ENCODE measurements at places on chromosomes 1 and 21.

GRCh38 chr1:61322769-61323168 is 240.4 kb downstream of the NFIA start:
- DNase-seq, result no peak

GRCh38 chr1:2179283-2180013 is 15.1 kb downstream of the FAAP20 start:
- DNase-seq, result no peak

- no peak for DNase-seq
Observed at GRCh38 chr1:32536764-32537163, 2.5 kb upstream of the ZBTB8A start.

- no peak for DNase-seq
Observed at GRCh38 chr1:165954940-165955339, 127.5 kb downstream of the UCK2 start.

DNA sequence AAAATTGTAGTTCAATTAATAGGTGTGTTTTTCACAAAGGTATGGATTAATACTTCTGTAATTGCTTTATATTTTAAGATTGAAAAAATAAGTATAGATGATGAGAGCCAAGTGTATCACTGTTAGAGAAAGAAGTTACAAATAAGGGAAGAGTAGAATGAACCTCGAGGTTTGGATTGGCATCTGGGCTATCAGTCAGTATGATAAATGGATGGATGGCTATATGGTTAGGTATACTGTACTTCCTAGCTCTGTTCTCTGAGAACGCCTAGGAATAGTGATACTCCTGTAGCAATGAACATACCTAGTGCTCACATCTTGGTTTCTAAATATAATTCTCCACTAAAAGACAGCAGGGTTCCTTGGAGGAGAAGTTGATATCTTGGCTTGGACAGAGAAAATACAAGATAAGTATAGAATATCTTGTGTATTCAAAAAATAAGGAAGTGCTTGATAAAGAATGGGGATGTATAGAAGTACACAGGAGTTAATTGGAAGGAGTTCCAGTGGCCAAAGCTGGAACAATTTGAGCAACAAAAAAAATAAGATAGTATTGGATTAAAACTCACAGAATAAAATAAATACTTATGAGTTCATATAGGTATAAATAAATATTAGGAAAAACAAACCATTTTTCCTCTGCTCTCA is 12.4 kb downstream of the IPO9 start:
- no peak for DNase-seq

DNA sequence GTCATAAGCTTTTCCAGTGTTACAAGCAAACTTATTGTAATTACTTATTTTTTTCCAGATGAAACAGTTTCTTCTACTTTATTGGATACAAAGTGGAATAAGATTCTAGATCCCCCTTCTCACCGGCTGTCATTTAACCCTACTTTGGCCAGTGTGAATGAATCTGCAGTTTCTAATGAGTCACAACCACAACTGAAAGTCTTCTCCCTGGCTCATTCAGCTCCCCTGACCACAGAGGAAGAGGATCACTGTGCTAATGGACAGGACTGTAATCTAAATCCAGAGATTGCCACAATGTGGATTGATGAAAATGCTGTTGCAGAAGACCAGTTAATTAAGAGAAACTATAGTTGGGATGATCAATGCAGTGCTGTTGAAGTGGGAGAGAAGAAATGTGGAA is 95.5 kb downstream of the ZFYVE9 start:
- DNase-seq, result no peak

DNA sequence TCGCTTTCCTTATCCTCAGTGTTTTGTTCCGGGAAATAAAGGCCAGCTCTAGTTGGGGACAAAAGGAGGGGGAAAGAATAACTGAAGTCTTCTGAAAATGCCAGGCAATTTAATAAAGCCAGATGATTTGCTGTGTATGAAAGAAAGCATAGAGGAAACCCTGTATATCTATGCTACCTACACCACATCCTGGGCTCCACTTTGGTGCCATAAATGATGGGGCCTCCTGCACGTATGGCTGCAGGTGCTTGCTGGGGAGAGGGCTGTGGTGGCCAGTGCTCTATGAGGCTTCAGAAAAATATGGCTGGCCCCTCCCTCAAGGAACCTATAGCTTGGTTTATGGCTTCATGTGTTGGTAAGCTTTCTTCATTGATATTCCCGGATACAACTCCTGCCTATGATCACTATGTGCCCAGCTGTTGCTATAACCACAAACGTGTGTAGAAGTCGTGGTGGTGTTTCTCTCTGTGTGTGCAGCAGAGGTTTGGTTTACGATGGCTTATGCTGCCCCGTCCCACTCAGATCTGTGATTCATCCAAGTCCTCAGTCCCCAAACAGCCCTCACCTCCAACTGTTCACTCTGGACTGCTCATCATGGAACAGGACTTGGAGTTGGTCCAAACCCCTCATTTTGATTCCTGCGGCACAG is 59.5 kb downstream of the BACE2 start:
- no peak for DNase-seq

GRCh38 chr21:32132881-32133280 is 146.0 kb downstream of the MIS18A start:
- no peak for DNase-seq

DNA sequence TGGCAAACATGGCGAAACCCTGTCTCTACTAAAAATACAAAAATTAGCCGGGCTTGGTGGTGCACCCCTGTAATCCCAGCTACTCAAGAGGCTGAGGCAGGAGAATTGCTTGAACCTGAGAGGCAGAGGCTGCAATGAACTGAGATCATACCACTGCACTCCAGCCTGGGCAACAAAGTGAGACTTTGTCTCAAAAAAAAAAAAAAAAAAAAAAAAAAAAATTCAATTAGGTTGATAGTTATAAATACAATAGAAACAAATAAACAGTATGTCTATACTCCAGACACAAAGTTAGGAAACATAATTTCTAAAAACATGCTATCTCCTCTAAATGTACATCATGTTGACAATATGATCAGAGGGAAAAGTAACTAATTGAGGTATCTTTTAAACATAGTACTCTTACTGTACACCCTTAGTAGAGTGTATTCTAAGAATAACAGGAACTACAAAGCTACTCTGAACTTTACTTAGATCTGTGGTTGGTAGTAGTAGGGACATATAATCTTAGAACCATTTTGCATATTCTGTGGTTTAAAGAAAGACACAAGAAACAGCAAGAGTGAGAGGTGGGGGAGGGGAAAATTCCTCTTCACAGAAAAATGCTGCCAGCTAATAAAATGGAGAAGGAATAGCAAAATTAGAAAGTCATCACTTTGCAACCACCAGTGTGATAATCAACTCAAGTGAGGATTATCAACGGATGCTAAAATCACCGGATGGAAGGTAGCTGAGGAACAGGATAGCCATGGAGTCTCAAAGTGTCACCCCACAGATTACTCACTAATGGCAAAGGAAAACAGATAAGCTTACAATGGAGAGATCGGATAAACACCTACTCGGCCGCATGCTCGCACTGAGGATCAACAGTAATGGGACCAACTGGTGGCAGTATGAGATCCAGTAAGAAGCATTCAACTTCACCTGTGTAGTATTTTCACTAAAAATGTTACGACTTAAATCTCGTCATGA is 35.0 kb downstream of the MTOR start:
- DNase-seq, result no peak

DNA sequence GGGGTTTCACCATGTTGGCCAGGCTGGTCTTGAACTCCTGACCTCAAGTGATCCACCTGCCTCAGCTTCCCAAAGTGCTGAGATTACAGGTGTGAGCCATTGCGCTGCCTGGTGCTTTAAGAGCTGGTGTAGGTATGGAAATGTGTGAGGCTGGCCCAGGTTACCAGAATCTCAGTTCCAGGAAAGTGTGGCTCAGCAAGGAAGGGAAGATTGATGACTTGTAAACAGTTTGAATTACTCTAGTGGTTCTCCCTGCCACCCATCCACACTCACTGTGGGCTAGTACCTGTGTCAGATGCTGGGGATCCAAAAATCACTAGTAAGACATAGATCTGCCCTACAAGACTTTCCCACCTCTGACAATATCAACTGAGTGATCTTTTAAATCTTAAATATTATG is 34.5 kb upstream of the SLC35D1 start:
- DNase-seq, result no peak

- DNase-seq, result no peak
Observed at GRCh38 chr1:185789501-185790193, 55.5 kb downstream of the HMCN1 start.

GRCh38 chr1:3717041-3717714 is 35.1 kb upstream of the CCDC27 start:
- DNase-seq, result no peak

- DNase-seq, result peak; percentile 63
Observed at GRCh38 chr1:178536844-178537371, 24.0 kb downstream of the TEX35 start.

DNA sequence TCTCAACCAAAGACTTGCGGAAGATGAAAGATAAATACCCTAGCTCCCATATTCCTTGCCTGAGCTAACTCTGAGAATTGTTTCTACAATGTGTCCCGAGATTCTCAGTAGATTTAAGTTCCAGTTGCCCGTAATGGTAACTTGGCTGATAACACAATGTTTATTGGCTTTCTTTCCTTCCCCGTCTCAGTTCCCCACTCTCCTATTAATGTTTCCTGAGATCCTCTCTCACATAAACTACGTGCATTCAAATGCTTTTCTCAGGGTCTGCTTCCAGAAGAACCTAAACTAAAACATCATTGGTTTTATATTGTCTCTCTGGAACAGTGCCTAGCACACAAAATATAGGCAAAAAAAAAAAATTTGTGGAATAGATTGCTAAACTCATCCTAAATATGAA is 794.2 kb upstream of the ADGRL2 start:
- DNase-seq, result no peak

- DNase-seq, result no peak
Observed at GRCh38 chr1:236700903-236701302, 14.6 kb downstream of the ACTN2 start.

GRCh38 chr1:82284213-82284612 is 483.5 kb downstream of the ADGRL2 start:
- DNase-seq, result no peak

DNA sequence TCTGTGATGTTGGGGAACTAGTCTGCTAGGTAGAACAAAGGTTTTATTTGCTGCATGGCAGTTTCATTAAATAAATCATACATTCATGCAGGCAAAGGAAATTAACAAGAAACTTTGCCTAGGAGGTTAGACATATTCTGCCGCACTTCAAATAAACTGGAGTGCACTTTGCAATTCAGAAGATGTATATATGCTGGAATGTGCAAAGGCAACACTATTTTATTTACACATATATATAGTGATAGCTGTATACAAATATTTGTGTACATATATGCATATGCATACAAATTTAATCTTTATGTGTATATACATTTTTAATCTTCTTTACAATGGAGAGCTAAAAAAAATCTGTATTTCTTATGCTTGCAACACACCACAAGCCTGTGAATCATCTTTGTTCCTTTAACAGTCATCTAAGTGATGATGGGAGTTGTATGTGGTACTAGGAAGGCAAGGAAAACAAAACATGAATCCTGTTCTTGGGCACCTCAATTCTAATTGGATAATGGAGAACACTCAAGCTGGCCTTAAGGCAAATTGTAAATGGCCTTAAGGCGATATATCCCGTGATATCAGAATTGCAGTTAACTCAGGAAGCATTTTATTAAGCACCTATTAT is 605.8 kb upstream of the CAMK1G start:
- no peak for DNase-seq

GRCh38 chr1:240823357-240823756 is 211.4 kb upstream of the GREM2 start:
- DNase-seq, result no peak

DNA sequence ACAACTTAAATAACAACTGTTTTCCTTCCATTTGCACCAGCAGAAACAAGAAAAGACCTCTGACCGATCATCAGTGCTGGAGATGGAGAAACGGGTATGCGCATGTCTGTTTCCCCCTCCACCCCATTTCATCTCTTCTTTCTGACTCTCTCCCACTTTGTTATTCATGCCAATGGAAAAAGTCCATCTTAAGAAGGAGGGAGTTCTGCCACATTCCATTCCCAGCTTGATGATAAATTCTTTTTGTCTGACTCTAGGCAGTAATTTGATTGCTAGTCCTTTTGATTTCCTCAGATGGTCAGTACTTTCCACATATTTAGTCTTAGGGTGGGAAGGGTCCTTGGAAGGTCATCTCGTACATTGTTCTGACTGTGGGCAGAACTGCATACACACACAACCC is 142.5 kb downstream of the SYT2 start:
- no peak for DNase-seq

GRCh38 chr1:221913351-221913892 is 171.5 kb upstream of the DUSP10 start:
- DNase-seq, result no peak

GRCh38 chr1:43549921-43550597 is 19.4 kb downstream of the PTPRF start:
- no peak for DNase-seq

- no peak for DNase-seq
Observed at GRCh38 chr1:165352442-165353293, 3.8 kb downstream of the LMX1A start.

DNA sequence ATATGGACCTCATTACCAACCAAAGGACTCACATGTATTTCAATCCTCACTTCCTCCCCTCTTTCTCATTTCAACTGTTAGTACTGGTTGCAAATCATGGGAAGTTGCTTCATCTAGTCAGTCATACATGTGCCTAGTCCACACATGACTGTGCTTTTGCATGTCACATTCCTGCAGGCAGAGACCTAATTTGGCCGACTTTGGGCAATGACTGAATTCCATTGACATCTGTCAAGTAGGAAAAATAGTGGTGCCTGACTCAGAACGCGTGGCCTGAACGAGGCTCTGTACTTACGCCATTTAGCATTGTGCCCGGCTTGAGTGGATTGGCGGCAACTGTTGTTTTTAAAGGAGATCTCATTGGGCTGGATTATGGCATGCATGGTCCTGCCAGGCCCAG is 18.0 kb downstream of the PTPRU start:
- no peak for DNase-seq

DNA sequence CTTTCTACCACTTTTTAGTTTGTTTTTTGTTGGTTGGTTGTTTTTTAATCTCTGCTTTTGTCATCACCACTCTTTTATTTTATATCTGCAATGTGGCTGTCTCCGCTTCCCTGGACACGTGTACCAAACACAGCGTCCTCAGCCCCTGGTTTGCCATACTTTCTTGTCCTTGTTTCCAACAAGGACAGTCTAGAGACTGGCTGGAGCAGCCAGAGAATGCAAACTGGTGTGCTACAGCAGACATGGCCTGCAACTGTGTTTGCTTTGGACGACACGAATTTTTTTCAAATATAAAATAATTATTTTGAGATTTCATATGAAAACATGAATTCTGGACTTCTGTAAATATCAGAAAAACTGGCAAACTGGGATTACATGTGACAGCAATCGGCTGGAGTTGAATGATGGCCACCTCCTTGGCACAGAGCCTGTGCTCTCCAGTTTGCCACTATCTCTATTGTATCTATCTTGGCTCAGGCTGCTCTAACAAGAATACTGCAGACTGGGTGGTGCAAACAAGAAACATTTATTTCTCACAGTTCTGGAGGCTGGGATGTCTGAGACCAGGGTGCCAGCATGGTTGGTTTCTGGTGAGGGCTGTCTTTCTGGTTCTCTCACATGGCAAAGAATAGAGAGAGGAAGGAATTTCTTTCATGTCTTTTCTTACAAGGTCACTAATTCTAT is 34.6 kb upstream of the POU2F1 start:
- no peak for DNase-seq

GRCh38 chr1:6198646-6199297 is 623 bp downstream of the RPL22 start:
- DNase-seq, result no peak
